ENCODE measurements at places on chromosomes 4 and X.

DNA sequence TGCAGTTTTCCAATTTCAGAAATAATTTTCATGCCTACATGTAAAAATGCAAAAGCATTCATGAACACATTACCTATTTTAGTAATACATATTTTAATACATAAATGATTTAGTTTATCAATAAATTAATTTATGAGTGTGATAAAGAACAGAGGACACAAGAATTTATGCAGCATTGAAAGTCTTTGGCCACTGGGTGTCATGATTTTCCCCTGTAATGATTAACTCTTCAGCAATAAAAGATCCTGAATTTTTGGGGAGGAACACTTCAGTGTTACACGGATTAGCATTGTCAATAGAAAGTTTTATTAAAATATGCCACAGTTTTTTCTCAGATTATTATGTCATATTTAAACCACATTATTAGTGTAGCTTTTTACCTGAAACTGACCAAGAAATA lies 8.6 kb upstream of the VCX2 start:
- no peak for DNase-seq

DNA sequence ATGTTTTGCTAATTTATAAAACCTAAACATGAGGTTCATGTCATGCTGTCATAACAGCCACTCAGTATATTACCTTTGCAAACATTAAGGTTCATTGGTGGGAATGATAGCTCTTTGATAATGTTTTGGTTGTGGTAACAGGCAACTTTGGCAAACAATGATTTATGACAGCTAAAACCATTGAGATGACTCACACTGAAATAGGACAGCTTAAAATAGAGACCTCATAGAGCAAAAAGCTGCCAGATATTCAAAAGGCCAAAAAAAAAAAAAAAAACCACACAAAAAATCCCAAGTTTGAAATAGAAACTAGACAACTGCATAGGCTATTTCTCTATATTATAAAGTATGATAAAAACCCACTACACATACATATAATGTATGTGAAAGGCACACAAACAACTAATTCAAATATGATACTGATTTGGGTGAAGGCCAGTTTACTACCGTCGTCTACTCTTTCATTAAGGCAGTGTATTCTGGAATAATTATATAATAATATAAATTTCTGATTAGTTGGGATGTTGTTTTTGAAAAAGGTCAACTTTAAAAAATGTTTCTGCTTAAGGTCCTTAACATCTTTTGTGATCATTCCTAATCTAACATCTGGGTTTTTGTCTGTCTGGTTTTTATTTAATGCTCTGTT lies 646.0 kb upstream of the PITX2 start:
- peak; percentile 35 for DNase-seq

- DNase-seq, result no peak
These were observed 84.8 kb upstream of the ZFP42 start for GRCh38 chr4:187910741-187911140.

GRCh38 chrX:47311932-47312774 lies 58.2 kb upstream of the ZNF157 start:
- peak; percentile 37 for DNase-seq

- no peak for DNase-seq
These were observed 79.1 kb upstream of the APOOL start for GRCh38 chrX:84924624-84925023.

GRCh38 chr4:38905652-38906385 lies 38.2 kb downstream of the FAM114A1 start:
- DNase-seq, result no peak

GRCh38 chr4:145792429-145792828 lies 112.5 kb downstream of the C4orf51 start:
- no peak for DNase-seq

GRCh38 chr4:110271986-110272385 lies 73.6 kb upstream of the ELOVL6 start:
- DNase-seq, result no peak

- no peak for DNase-seq
These were observed 237.6 kb downstream of the AFAP1 start for GRCh38 chr4:7701866-7702649.

DNA sequence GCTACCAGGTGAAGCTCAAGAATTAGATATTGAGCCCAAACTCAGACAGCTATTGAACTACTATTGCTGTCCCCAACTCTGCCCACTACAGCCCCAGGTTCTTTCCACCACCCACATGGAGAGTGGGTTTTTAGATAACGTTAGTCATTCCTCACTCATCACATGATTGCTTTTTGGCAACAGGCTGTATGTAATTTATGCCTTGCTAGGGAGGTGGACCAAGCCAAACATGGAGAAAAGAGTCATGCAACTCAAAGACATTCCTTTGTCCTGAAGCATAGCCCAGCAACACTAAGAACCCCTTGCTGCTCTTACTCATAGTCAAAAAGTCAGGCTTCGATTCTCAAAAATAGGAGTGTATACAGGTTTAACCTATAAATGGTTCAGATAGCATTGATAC lies 275.9 kb upstream of the VCX3A start:
- DNase-seq, result peak; percentile 5

DNA sequence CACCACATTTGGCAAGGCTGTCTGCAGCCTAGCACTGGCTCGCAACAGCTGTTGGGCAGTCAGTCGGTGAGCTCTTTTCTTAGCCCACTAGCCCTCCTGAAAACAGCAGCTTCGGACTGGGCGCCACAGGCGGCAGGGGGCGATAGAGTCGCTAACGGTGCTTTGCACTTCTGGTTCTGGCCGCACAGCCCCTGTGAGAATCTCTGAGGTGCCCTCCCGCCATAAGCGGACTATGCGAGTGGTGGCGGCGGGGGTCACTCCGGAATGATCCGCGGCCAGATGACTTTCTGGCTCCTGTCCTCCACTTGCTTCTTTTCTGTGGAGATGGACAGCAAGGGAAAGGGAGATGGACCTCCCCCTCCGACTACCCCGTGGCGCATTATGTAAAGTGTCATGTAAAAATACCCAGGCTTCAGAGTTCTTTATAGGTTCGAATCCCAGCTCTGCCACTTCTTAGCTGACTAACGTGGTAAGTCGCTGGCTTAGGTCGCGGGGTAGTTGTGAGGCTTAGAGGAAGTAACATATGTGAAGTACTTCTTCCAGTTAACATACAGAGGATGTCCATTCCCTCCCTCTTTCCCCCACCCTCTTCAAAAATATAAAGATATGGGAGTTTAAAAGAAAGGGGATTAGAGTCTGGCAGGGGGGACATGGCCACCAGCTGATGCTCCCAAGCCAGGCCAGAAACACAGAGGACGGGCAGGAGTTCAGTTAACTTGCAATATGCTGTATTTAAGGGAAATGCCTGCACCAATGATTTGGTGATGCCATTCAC lies 11.0 kb downstream of the ARHGAP36 start:
- DNase-seq, result no peak

DNA sequence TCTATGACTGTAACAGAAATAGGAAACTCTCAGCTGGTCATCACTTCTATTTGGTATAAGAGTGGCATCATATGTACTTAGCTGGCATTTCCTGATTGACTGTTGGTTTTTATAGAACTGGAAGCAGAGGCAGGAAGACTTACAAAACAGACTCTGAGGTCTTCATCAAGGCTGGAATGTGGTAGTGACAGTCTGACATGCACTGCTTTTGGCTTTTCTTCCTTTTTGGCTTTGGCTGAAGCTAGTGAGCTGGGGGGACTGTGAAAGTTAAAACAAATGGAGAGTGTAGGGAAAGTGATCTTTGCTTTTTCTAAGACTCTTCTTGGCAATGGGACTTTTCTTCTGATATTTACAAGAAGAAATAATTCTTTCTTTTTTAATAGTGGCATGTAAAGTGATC lies 121.1 kb upstream of the SLC4A4 start:
- no peak for DNase-seq

GRCh38 chrX:43504394-43504793 lies 151.7 kb upstream of the MAOA start:
- no peak for DNase-seq

- peak; percentile 65 for DNase-seq
These were observed 779 bp upstream of the DDX60L start for GRCh38 chr4:168480931-168481611.

GRCh38 chrX:68832516-68833447 lies 4.0 kb downstream of the EFNB1 start:
- no peak for DNase-seq

DNA sequence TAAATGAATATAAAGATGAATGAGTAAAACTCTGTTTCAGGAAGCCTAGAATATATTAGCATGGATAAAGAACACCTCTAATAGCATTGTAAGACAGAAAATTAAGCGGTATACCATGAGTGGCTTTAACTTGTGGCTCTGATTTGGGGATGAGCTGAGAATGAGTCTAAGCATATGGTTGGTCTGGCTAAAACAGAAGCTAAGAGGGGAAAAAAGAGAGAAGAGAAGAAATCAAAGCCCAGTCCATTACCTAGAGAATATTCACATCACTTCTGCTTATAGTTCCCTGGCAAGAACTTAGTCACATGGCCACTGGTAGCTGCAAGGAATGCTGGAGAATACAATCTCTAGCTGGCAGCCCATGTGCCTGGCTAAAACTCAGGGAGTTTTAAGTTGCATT lies 414.5 kb downstream of the PRDM5 start:
- no peak for DNase-seq

DNA sequence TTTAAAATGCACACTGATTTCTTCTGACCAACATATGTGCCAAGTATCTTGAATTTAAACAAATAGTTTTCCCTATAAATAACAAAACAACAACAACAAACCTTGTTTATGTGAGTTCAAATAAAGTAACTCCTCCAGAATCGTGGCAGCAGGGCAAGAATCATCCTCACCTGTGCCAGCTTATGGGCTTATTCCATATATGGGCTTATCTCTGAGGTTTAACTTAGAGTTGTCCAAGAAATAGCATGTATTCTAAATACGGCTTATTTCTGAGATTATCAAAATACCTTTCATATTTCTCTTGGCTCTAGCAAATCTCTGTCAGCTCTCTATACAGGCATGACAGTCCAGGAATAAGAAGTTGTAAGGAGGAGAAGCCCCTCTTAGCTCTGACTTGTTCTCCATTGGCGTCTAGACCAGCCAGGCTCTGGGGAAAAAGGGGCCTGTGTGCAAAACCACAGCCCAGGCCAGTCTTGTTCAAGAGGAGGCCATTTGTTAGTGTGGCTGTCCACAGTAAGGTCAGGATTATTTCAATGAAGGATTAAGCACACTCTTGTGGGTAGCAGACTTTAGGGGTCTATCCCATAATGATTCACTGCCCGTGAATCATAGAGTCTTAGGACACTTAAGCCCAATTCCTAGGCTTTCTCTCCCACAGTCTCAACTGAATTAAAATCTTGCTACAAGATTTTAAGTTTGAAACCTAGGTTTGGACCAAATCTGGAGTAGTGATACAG lies 63.2 kb downstream of the FRAS1 start:
- DNase-seq, result no peak

DNA sequence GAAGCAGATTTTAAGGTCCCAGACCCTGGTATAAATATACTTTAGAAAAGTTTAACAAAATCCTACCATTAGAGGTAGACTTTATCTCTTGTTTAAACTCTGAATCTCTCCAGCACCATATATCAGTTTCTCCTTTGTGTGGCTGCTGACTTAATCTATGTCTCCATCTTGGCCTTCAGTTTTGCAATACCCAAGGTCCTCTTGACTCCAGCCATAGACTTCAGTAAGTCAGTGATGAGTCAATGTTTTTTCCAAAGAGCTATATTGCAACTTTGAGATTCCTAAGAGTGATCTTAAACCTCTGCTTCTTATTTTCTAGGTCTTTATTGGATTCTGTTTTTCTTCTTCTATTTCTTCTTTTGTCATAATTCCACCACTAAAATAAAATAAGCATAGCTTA lies 50.8 kb upstream of the ADGRL3 start:
- no peak for DNase-seq

- peak; percentile 15 for DNase-seq
These were observed 32.3 kb downstream of the HDAC8 start for GRCh38 chrX:72540318-72540717.

GRCh38 chr4:91302120-91302519 lies 1001.6 kb upstream of the GRID2 start:
- DNase-seq, result no peak

GRCh38 chrX:154094833-154095232 lies 2.7 kb downstream of the MECP2 start:
- DNase-seq, result no peak

- no peak for DNase-seq
These were observed 171.9 kb upstream of the RBPJ start for GRCh38 chr4:26148927-26149326.

GRCh38 chrX:129449148-129449547 lies 74.1 kb downstream of the SMARCA1 start:
- DNase-seq, result no peak

GRCh38 chrX:107712231-107713202 lies 63.1 kb downstream of the TSC22D3 start:
- DNase-seq, result no peak

GRCh38 chrX:63784902-63785707 lies at the start of gene ARHGEF9:
Gene ARHGEF9, minus strand, starts transcription at chrX:63785214. Its CDS starts 69 bp downstream, at chrX:63785145.
- no peak for DNase-seq

DNA sequence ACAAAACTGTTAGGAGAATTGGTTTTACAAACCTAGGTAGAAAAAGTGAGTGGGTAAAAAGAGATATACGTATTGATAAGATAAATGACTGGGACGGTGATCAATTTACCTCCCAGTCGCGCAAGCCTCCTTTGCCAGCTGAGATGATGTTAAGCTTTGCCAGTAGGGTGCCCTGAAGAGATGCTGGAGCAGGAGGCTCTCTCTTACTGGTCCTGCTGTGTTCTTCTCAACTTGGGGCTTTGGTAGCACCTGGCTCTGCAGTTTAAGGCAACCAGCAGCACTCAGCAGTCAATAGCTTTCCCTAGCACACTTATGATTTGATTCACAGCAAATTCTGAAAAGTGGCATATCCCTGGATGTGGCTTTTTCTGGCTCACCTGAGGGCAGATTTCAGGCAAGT lies 1461.7 kb downstream of the ADGRL3 start:
- DNase-seq, result no peak

DNA sequence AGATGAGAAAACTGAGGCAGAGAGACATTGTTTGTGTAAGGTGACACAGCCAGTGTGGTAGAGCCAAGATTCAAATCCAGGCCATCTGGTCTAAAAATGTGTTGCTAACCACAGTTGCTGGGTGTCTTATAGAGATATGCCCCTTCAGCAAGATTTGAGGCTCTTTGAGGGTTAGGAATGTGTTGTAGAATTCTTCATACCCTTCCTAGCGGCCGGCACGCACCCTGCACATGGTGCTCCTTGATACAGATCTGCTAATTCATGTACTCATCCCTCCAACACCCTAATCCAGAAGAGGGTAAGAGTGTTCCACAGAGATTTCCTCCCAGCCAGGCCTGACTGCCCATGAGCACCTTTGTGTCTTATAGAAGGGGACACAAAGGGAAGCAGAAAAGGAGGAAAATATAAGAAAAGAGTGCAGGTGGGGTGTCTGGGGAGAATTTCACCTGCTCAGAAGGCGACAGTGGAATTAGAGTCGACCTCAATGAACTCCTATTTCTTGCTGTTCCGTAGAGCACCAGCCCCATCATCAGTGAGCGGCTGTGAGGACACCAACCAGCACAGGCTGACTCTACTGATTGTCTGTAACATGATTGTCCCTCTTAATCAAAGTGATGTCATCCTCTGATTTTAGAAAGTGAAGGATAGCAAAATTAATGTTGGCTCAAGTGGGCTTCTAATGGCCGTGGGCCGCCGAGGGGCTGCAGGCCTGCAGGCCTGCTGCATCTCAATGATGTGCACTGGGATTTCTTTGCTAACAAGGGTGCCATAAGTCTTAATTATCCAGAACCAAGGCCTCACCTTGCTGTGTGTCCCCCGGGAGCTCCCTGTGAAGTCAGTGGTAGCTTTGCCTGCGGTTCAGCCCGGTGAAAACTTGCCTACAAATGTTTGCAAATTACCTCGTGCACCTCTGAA lies 24.2 kb upstream of the SMIM20 start:
- DNase-seq, result no peak
